ENCODE measurements at places on chromosomes 1 and 21.
A peak's percentile ranks its signal among the peaks of the same experiment; 100 is the strongest.

DNA sequence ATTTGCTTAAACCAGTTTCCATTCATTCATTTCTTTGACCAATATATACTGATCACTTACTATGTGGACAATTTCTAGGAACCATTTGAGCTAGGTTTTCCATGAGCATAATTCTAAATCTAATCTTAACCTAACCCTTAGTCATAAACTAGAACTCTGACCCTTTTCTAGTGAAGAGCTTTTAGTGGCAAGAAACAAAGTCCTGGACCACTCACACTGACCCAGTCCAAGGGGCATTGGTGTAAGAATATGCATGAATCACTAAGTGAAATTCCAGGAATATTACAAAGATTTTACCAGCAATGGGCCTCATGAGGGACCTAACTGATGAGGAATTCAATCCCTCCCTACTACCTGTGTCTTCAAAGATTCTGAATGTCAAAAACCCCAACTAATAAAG lies 40.6 kb upstream of the SLC2A1 start:
- DNase-seq: no peak

DNA sequence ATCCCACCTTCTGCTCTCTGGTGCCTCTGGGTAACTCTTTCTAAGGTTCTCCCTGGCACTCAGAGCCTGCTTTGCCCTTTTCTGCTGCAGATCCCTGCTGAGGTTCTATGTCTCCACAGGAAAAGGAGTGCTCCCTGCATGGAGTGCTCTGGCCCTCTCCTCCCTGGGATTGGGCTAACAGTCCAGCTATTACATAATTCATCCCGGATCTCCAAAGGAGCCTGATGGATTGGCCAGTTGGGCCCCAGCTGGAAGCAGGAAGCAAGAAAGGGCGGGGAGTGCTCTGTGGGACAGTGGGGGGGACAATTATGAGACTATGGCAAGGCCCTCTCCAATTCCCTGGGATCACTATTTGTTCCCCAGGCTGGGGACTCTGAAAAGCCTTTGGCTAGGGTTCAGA lies 51.9 kb upstream of the GOLT1A start:
- DNase-seq: no peak

DNA sequence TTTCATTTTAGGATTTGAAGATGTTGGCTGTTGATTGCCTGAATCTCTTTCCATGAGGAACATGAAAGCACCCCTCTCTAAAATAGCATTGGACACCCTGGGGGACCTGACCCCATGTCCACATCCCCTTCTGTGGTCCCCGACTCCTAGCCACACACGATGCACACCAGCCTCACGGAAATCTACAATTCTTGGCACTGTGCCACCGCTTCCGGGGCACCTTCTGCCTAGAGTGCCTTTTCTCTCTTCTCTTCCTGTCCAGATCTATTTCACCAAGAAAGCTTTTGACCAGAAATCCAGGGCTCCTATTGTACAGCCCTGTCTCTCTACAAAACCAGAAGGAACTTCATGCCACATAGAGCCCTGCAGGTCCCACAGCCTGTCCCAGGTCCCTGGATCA lies 50.3 kb downstream of the MYSM1 start:
- DNase-seq: peak; percentile 30

- DNase-seq: no peak
These were observed 27.9 kb downstream of the UTP25 start for GRCh38 chr1:209855623-209856022.

- no peak for DNase-seq
These were observed 591.7 kb downstream of the SMYD3 start for GRCh38 chr1:245915406-245915805.

DNA sequence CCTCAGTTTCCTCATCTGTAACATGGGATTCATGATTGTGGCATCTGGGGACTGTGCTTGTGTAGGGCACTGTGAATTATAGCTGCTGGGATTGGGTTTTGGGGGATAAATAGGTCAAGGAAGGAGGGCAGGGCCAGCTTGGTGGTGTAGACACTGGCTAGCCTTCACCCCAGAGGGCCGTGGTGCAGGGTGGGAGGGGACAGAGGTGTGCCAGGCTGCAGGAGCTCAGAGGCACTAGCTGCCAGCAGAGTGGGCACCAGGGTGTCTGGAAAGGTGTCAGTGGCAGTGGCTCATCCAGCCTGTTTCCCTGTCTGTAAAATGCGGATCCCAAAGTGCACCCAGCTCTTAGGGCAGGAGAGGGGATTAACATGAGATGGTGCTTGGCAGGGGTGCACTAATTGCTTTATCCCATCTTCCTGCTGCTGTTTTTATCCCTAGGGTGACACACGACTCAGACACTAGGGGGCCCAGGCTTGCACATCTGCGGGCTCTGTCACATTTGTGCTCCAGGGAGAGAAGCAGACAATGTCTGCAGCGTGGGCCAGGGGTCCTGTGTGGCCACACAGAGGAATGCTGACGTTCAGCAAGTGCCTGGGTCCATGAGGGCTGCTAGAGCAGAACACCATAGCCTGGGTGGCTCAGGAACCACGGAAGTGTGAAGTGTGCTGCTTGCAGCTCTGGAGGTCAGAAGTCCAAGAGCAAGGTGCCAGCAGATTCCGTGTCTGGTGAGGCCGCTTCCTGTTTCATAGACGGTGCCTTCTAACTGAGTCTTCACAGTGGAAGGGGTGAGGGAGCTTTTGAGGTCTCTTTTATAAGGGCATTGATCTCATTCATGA lies 19.3 kb downstream of the OBSCN start:
- DNase-seq: no peak

DNA sequence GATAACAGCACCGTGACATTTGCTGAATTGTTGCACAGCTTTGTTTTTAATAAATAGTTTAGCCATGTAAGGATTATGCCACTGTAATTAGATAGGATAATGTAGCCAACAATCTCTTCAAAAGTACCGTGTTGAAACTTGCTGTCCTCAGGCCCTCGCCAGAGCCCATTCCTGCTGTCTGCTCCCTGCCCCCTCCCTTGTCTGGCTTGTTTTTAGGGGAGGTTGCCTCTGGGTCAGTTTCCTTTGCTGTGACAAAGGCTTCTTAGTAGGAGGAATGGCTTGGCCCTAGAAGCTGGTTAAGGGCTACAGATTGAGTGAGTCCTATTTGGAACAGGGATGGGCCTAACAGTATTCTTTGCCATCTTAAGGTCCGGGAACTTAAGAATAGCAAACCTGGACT lies 107.9 kb downstream of the LMO4 start:
- no peak for DNase-seq

- no peak for DNase-seq
These were observed 2.3 kb upstream of the BATF3 start for GRCh38 chr1:212701910-212702309.

DNA sequence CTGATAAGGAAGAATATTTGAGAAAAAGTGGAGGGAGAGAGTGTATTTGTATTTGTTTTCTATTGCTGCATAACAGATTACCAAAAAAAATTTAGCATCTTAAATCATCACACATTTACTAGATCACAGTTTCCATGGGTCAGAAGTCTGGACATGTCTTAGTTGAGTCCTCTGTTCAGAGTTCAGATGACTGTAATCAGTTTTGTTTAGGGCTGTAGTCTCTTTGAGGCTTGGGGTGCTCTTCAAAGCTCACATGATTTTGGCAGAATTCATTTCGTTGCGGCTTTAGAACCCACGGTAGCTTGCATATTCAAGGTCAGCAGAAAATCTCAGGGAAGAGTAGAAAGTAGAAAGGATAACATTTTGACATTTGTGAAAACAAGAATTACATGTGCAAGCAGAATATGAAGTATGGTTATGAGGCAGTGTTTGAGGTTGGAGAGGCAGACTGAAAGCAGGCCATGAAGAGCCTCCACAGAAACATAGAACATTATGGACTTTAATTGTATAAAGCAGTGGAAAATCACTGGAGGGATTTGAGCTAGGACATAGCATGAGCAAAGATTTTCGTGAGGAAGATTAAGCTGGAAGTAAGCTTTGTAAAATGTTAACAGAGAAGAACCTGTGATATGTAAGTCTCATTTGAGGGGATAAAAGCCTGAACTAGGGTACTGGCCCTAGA lies 110.6 kb upstream of the GPR52 start:
- DNase-seq: no peak

- DNase-seq: no peak
These were observed 36.3 kb upstream of the NFASC start for GRCh38 chr1:204834336-204834735.

DNA sequence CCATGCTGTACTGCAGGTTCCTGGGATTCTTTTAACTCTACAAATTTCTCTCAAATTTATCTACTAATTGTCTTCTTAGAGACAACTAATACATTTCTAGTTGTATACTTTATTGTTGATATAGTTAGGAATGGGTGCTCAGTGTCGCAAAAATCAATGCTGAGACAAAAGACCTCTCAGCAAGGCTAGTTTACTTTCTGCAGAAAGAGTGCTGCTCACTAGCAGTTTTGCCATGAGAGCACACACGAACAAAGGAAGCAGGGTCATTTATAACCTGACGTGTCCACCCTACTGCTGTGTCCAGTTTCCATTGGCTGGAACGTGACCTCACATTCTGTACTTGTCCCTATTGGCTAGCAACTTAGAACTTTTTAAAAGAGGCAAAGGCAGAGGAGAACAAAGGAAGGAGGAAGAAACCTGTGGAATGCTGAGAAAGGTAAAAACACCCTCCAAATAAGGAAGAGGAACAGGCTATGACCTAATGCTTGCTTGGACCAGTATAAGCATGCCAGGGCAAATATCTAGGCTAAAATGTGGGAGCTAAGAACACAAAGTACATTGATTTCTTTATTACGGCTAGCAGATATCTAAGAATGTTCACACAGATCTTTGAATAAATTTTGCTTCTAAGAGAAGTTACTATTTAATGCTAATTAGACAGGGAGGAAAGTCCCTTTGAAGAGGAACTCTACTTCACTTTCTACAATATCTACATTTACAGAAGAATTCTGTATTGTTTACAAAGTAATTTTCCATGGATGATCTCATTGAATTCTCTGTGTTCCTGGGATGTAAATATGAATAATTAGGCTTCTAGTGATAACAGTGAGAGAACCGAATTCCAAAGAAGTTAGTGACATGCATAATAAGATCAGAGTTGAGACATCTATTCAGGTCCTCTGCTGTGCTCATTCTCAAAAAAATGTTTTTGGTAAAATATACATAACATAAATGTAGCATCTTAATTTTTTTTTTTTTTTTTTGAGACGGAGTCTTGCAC lies 86.0 kb upstream of the MAP10 start:
- DNase-seq: no peak

GRCh38 chr21:40662889-40663288 lies 184.1 kb downstream of the DSCAM start:
- no peak for DNase-seq

GRCh38 chr1:177247623-177248176 lies 76.9 kb downstream of the BRINP2 start:
- no peak for DNase-seq

GRCh38 chr1:220219865-220220698 lies 52.2 kb downstream of the RAB3GAP2 start:
- DNase-seq: no peak

DNA sequence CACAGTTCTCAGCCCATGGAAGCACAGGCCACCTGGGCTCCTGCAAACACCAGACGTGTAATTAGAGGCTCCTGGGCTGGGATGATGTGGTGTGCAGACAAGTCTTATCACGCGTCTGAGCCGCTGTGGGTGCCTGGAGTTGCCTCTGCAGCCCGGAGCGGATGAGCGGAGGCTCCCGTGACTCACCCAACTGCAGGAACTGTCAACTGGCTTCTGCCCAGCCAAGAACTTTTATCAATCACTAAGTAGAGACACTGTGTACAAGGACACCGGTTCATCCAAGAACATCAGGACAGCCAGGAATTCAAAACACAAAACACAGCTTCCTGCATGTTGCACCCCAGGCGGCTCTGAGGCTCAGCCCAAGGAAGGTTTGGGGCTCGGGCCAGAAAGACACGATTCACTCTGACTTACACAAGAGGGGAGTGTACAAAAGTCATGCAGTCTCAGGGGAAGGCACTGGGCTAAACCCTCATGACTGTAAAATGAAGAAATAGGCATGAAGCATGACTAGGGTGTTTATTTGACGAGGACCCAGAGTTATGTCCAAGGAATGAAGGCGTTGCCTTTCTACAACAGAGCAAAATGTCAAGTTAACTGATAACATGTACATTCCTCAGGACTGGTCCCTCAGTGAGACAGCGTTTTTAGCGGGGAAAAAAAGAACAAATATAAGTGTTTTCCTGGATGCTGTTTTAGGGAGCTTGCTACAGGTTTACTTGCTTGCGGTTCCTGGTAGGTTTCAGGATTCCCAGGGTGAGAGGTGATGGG lies 21.1 kb downstream of the ERRFI1 start:
- DNase-seq: no peak

GRCh38 chr1:55384637-55385036 lies 169.5 kb upstream of the USP24 start:
- no peak for DNase-seq

DNA sequence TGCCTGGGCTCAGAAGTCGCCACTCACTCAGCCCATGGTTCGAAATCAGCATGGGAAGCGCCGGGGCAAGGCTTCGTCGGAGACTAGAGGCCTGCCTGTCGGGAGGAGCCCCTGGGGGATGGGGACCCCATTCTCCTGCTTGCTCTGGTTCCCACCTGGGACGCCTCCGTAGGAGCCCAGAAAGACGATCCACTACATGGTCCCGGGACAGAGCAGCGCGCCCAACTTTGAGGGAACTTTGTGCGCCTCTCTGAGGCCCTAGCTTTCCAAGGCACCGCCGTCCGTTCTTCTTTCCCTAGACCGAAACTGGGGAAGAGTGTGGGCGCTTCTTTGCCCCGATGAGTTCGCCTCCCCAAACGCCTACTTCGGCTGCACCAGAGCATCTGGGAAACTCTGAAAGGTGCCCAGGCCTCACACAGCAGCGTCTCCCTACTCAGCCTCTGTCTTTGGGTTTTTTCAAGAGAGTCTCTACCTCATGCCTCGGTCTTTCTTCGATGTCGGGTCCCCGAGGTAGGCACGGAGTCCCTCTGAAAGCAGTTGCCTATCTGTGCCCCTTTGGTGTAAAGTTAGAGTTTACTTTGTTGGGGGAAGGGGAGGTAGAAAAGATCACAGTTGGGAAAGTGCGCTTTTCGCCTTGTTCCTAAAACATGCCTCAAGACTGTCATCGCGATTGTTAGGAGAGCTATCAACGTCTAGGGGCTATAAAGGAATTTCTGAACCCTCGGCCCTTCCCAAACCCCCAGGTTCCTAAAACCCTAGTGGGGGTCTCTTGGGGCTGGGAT lies 14.0 kb downstream of the NR5A2 start:
- no peak for DNase-seq

GRCh38 chr1:234720709-234721441 lies 110.9 kb upstream of the IRF2BP2 start:
- no peak for DNase-seq

- DNase-seq: no peak
These were observed 14.0 kb upstream of the TBX15 start for GRCh38 chr1:119002028-119002686.

DNA sequence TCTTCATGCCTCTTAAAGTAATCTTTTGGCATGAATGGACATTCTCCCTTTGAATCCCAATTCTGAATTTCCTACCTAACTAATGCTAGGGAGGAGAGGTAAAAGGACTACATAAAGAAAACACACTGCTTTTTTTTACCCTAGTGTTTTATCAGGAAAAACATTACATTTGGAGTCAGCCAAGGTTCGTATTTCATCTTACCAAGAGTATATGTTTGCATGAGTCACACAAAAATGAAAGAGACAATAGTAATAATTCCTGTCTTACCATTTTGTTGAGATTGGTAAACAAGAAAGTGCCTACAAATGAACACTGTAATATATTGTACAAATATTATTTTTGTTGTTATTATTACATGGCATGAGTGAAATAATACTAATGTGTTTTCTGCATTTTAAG lies 112.9 kb upstream of the WARS2 start:
- no peak for DNase-seq

Data from HL-60 (cell line).